ENCODE measurements at places on chromosomes 13 and 19. TPM values are rescaled to one million over a fixed set of nuclear protein-coding genes. Genes with fewer than 3 reads are reported as not detected.

The LGALS14 gene
- not detected for total RNA-seq

The ZNF222 gene
- total RNA-seq, result 6.0 TPM

The CBY2 gene
- not detected for total RNA-seq

GRCh38 chr13:30726192-30726591, 9.2 kb upstream of the ALOX5AP start:
- H3K27ac ChIP-seq, result no peak overlapping the region
- DNase-seq, result no peak
- H3K27me3 ChIP-seq, result no peaks in the 10 kb centered on the region
- no peaks in the 10 kb centered on the region for H3K36me3 ChIP-seq
- no peaks in the 10 kb centered on the region for H3K4me1 ChIP-seq

DNA sequence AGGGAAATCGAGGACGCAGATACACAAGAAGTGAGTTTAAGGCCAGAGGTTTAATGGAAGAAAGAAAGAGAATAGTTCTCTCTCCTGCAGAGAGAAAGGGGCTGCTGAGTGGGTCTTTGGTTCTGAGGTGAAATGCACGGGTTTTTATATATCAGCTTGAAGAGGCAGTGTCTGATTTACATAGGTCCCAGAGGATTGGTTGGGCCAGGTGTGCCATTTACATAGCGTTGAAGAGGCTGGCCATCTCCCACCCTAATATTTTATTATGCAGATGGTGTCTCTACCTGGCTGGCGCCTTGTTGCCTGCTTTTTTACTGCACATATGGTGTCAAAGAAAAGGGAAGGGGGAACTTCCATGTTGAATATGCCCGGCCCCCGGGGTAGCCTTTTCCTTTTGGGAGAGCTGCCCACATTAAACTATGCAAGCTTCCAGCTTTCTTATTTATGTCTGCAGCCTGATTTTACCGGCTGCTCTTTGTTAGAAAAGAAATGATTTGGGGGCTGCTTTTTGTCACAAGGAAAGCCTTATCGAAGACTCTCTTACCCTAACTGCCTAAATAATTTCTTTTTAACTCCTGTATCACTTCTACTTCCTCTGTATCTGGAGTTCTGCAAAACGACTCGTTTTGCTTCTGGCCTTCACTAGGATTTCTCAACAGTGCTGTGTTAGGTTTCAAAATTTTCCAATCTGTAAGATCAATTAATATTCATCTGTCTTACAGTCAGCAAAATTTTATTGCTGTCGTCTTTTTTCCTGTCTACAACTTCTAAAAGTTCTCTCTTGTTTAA, 268.5 kb downstream of the B3GLCT start:
- DNase-seq, result no peak
- no peak overlapping the region for H3K27ac ChIP-seq
- no peaks in the 10 kb centered on the region for H3K4me1 ChIP-seq
- no peaks in the 10 kb centered on the region for H3K27me3 ChIP-seq

DNA sequence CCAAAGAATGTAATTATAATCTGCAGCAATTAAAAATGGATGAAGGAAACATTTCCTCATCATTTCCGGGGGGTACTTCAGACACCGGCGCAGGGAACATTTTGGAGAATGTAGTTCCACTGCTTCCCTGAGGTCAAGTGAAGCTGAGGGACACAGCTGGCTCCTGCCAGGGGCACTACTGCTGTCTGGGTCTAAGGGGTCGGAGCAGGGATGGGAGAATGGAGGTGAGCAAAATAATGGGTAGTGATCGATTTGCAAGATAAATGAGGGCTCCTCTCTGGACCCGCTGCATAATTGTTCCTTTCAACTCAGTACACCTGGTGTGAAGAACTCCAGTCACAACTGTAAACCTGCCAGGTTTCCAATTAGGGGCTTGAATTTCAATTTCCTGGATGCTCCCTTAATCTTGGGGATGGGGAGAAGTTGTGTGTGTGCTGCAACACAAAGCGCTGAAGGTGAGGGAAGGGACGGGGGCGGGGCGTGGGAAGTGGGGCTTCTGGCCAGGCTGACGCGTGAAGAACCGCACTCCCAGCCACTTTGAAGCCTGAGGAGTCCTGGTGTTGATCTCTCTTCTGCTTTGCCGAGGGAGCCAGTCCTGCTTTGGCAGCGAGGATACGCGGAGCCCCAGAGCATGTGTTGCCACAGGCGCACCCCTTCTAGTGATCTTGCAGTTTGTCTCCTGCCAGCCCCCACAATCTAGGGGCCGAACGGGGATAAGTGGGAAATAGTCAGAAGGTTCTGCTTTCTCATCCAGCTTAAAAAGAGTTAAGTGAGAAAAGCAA, 57.9 kb upstream of the PCDH8 start:
- no peaks in the 10 kb centered on the region for H3K36me3 ChIP-seq
- H3K4me1 ChIP-seq, result no peaks in the 10 kb centered on the region
- H3K27ac ChIP-seq, result no peak overlapping the region
- DNase-seq, result no peak

DNA sequence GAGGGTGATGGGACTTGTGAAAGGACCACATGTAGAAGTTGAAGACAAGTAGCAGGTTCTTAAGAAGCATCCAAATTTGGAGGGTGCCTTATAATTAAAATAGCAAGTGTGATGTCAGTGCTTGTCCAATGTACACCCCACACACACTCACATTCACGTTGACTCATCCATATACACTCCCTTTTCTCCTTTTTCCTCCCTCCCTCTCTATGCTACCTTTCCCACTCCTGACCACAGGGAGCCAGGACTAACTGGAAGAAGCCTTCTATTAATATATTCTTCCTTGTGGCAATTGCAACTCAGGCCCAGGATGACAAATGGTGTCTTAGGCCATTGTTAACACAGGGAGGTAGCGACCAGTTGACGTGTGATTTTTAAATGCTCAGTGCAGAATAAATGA, 16.3 kb upstream of the GPR183 start:
- H3K27me3 ChIP-seq, result no peaks in the 10 kb centered on the region
- H3K36me3 ChIP-seq, result no peaks in the 10 kb centered on the region
- H3K4me3 ChIP-seq, result no peak overlapping the region

DNA sequence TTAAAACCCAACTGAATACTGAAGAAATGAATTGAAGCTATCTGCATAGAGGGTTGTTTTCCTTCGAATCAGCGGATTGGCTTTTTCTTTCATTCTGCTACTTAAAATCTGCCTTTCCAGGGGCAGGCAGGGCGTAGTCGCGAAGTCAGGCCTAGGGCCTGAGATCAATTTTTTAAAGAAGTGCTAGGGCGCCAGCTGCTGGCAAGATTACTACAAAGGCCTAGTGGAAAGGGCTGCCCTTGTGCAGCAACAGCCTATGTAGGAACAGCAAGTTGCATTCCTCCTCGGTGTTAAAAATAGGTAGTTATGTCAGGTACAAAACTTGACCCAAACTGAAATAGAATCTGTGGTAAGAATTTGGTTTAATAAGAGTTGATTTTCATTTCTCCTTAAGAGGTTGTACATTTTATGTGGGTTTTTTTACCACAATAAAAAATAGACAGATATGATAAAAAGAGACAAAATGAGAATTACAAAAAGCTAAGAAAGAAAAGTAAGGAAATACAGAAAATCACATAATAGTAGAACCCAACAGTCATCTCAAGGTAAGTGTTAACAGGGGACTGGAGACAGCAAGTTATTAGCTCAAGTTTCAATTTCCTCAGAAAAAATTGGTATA, 9.5 kb upstream of the URAD start:
- no peak for DNase-seq
- no peak overlapping the region for H3K27ac ChIP-seq
- no peaks in the 10 kb centered on the region for H3K36me3 ChIP-seq
- no peak overlapping the region for H3K4me3 ChIP-seq

DNA sequence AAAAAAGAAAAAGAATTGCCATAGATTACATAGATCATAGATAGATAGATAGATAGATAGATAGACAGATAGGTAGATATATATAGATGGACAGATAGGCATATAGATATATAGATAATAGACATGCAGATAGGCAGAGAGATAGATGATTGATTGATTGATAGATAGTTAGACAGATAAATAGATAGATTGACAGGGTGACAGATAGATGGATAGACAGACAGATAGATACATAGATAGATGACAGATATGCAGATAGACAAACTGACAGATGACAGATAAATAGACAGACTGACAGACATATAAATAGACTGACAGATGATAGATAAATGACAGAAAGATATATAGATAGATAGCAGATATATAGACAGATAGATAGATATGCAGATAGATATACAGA, 474.0 kb downstream of the IRS2 start:
- H3K27me3 ChIP-seq, result no peaks in the 10 kb centered on the region
- no peaks in the 10 kb centered on the region for H3K36me3 ChIP-seq
- no peaks in the 10 kb centered on the region for H3K4me1 ChIP-seq

DNA sequence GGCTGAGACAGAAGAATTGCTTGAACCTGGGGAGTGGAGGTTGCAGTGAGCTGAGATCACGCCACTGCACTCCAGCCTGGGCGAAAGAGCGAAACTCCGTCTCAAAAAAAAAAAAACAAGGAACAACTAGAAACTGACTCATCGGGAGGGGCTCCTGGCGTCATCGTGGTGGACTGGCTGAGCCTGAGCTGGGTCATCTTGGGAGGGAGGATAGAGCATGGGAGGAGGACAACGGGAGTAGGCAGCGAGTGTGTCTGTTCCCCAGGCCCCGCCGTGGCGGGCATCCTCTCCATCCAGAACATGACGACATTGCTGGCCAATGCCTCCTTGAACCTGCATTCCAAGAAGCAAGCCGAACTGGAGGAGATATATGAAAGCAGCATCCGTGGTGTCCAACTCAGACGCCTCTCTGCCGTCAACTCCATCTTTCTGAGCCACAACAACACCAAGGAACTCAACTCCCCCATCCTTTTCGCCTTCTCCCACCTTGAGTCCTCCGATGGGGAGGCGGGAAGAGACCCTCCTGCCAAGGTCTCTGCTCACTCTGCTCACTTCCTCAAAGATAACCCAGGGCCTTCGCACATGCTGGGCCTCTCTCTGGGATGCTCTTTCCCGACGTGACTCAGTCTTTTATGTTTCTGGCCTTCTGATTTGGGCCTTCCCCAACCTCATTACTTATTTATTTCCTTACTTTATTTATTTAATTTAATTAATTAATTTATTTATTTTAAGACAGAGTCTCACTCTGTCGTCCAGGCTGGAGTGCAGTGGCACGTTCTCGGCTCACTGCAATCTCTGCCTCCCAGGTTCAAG, 16.6 kb downstream of the DDX39A start:
- no peak overlapping the region for H3K27ac ChIP-seq
- no peak overlapping the region for H3K4me3 ChIP-seq
- DNase-seq, result no peak
- H3K36me3 ChIP-seq, result no peaks in the 10 kb centered on the region
- peaks cover 6% of the 10 kb centered on the region for H3K4me1 ChIP-seq

- no peak for DNase-seq
- no peak overlapping the region for H3K4me3 ChIP-seq
- H3K4me1 ChIP-seq, result no peaks in the 10 kb centered on the region
- no peak overlapping the region for H3K27ac ChIP-seq
- no peaks in the 10 kb centered on the region for H3K27me3 ChIP-seq
These were observed 67.3 kb upstream of the MED4 start for GRCh38 chr13:48162217-48162616.
